ENCODE measurements at places on chromosomes 6 and 20.

DNA sequence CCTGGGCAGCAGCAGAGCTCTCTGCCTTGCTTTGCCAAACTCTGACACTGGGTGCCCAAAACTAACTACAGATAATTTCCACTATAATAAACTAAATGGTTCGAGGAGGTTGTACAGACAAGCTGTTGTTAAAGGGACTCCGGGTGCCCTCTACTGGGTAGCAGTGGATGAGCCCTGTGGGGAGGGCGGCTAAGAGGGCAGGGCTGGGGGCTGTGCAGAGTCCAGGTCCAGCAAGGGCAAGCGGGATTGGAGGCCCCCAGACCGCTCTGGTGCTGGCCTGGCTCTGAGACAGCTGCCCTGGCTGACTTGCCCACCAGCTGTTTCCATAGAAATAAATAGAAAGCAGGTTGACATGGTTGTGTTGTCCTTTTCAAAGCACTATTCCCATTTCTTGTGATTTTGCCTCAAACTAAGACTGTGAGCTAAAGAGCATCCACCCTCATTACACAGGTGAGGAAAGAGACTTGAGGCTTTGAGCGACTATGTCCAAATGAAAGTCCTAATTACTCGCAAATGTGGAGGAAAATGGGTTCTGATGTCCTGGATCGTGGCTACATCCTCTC is 167.6 kb upstream of the CST7 start:
- peak; percentile 44 for DNase-seq

DNA sequence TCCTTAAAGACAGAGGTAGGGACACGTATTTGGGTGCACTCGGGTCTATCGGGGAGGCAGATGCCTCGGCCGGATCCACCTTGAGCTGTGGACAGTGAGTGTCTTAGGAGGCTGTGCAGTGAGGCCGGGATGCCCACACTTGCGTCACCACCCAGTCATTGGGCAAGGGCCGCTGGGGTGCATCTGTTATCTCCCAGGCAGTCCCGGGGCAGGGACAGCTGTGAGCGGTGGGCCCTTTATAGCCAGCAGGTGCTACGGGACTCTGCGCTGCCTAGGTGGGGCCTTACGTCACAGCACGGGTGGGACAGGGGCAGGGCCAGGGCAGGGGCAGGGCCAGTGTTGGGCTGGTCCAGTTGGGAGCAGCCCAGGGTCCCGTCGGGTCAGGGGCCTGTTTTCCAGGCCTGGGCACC is 689 bp upstream of the COL20A1 start:
- no peak for DNase-seq

- DNase-seq = no peak
Measured at GRCh38 chr6:159098636-159099106, 53.9 kb upstream of the TAGAP start.

DNA sequence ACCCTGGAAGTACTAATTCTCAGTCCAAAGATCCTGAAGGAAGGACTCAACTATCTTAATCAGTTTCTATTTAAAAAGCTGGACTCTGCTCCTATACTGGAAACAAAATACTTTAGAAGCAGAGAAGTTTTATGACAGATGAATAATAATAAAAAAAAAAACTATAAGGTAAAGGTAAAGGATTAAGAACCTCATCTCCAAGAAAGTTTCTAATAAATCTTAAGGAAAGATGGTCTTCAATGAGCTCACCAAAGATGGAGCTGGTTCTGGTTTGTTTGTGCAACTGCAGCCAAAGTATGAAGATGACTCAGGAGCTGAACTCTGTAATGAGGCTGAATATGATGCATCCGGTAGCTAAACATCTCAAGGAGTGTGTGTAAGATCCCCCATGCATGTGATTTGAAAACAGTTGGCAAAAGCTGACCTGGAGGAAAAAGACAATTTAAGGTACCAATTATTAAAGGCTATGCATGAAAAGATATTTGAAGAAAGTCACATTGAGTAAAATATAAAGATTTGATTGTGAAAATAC is 25.2 kb downstream of the MED23 start:
- DNase-seq = peak; percentile 89

- DNase-seq = no peak
Measured at GRCh38 chr6:28408076-28408802, 8.7 kb upstream of the ZSCAN12 start.

DNA sequence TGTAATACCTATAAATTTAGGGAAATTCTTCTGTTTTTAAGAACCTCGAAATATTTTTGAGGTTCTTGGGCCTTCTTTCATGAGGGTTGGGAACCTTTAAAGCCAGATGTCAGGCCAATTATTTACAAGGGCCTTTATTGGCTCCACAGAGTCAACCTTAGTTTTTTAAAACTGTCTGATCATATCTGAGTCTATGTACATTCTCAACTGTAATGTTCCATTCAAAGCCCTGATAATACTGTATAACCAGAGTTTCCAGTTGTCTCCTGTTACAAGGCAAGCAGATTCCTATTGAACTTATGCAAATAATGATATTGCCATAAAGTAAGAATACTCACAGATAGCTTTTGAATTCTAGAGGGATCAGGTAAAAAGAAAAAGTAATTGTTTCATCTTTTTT is 545.5 kb downstream of the EPM2A start:
- no peak for DNase-seq
